A549 (cell line): ENCODE measurements at places on chromosomes 7 and 10. TPM values are rescaled to one million over a fixed set of nuclear protein-coding genes. Genes with fewer than 3 reads are reported as not detected.

DNA sequence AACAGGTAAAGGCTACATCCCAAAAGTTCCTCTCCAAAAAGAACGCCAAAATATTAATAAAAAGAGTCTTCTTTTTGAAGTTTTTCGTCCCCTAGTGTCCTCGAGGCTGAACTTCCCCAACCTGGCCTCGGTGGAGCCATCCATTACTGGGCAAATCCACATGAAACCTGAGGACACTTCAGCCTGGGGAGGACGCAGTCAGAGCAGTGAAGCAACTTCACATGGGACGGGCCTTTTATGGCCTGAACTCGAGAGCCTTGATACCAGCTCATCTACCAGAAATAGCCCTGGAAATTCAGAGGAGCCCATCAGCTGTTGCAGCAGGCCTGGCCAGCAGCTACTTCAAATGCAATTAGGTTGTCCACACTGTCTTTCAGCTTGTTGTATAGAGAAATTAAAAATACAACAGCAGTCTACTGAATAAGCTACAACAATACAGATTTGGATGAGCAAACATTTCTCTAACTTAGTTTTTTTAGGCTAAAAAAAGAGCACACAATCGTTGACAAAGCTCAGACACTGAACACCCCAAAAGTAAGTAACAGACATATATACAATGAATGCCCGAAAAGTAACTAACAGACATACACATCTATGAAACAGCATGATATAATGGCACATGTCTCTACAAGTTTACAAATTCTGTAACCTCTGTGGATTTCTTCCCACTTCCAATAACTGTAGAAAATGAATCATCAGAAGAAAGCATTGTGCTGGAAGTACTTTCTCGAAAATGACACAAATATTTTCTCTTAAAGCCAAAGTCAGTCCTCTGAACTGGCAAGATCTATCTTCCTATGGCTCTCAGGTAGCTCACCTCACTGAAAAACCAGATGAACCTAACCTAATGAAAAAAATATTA lies at the start of gene SVIL:
SVIL (minus strand) TSS at position 208 of the 862 bp plus-strand sequence. CDS start 79,913 bp downstream, outside the sequence.
- no peak for DNase-seq

DNA sequence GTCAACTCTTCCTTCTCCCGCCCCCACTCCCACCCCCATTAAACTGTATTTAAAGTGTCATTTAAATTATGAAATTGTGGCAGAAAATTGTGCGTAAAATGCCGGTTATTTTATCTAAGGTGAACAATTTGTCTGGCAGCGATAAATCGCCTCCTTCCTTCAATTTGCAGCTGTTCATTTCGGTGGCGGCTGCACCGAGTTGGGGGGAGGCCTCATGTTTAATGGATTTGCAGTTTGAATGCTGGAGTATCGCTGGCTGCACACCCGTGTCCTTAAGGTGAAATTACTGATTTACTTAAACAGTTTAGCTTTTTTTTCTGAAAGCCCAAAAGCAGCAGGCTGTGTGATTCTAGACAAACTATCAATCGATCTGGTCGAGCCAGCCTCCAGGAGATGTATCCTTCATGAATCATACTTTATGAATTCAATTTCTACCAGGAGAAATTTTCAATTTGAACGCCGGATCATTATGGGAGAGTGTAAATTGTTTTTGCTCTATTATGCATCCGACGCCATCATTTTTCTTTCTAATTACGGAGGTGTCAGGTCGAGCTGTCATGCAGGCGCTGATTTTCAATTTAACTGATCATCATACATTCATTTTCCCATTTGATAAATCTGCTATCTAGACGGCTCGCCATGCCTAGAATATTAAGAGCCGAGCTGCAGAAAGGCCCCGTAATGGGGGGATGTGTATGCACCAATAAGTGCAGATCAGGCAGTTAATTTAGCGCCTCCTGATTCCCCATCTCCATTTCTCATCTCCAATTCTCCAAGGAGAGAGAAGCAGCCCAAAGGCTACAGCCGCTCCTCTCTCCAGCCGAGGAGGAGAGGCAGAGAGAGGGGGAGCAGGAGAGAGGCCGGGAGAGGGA lies 6.5 kb downstream of the UNCX start:
- DNase-seq = no peak

- DNase-seq = no peak
These were observed 25.9 kb upstream of the PTPRN2 start for GRCh38 chr7:158613481-158613880.

- DNase-seq = no peak
These were observed 78.8 kb upstream of the ANKRD1 start for GRCh38 chr10:90999512-91000172.

GRCh38 chr7:98423043-98423442 lies 22.2 kb upstream of the BAIAP2L1 start:
- peak; percentile 69 for DNase-seq

DNA sequence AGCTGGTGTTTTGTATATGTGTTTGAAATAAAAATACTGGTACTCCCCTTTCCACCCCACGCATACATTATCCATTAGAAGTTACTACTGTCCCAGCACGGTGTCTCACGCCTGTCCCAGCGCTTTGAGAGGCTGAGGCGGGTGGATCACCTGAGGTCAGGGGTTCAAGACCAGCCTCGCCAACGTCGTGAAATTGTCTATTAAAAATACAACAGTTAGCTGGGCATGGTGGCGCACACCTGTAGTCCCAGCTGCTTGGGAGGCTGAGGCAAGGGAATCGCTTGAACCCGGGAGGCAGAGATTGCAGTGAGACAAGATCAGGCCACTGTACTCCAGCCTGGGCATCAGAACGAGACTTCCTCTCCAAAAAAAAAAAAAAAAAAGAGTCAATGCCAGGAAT lies 2.7 kb downstream of the HBP1 start:
- DNase-seq = no peak

The RARRES2 gene
- 0.11 TPM in 1 of 3 replicates, not detected in the others for polyA plus RNA-seq
